Mesenteric fat pad (tissue), 1 donor: ENCODE measurements at places on chromosomes 1 and 21.

GRCh38 chr1:162656266-162656665, 24.0 kb downstream of the DDR2 start:
- no peak for DNase-seq

- no peak for DNase-seq
Observed at GRCh38 chr1:15712168-15712567, 23.9 kb upstream of the SLC25A34 start.

- DNase-seq, result no peak
Observed at GRCh38 chr1:71640116-71640515, 559.3 kb upstream of the ZRANB2 start.

- no peak for DNase-seq
Observed at GRCh38 chr1:52692697-52693096, 5.5 kb downstream of the COA7 start.

- DNase-seq, result no peak
Observed at GRCh38 chr1:223713546-223714420, 1.4 kb downstream of the CAPN2 start.
